Sigmoid colon (tissue), 7 donors: ENCODE measurements at places on chromosomes 7 and 10. TPM values are rescaled to one million over a fixed set of nuclear protein-coding genes. Genes with fewer than 3 reads are reported as not detected.

GRCh38 chr10:77768039-77768438, 130.4 kb upstream of the KCNMA1 start:
- DNase-seq = no peak

The CFAP46 gene
- 0.36 TPM for total RNA-seq

DNA sequence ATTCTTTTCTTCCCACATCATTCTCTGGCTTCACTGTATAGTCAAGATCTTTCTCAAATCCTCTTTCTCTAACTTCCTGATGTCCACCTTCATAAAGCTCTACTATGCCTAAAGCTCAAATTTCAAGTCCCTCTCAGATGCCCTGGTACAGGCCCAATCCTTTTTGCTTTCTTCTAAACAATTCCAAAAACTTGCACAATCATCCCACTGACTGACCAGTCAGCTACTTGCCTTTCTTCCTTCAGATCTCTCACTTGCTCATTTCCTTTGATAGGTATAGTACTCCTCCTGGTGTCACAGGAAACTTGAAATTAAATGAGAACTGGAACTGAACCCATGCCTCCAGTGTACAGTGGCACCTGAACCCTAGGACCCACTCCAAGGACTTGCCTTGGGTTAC, 18.2 kb downstream of the SEC31B start:
- DNase-seq = no peak

GRCh38 chr10:94963901-94964300, 25.4 kb downstream of the CYP2C9 start:
- DNase-seq = no peak

The GPR22 gene
- 1.1 TPM for total RNA-seq

The LSM8 gene
- 37.5 TPM for total RNA-seq

GRCh38 chr10:48792687-48793096, 108.0 kb downstream of the WDFY4 start:
- no peak for DNase-seq

The FLNC gene
- 192 TPM for total RNA-seq

The MMD2 gene
- total RNA-seq = not detected

The SYT15B gene
- total RNA-seq = 1.4 TPM

- no peak for DNase-seq
Observed at GRCh38 chr7:29878081-29878688, 71.9 kb downstream of the WIPF3 start.

The CADPS2 gene
- total RNA-seq = 13.0 TPM

GRCh38 chr7:29606830-29607229, 43.2 kb downstream of the PRR15 start:
- DNase-seq = no peak
